ENCODE measurements at places on chromosomes 12 and 14. TPM values are rescaled to one million over a fixed set of nuclear protein-coding genes. Genes with fewer than 3 reads are reported as not detected.

Gene OR4E2
- not detected for total RNA-seq

Gene KRT77
- total RNA-seq = not detected

Gene CLIP1
- total RNA-seq = 124 TPM

Gene KRT3
- total RNA-seq = not detected

Gene SMCO2
- not detected for total RNA-seq

Gene ASPG
- 92.0 TPM for total RNA-seq

Gene ACOT6
- not detected for total RNA-seq

Gene CLEC2B
- total RNA-seq = 3.9 TPM

Gene RIMBP2
- total RNA-seq = 0.31 TPM

Gene PIWIL1
- not detected for total RNA-seq

Gene PCNX4
- total RNA-seq = 30.4 TPM

Gene GOLT1B
- total RNA-seq = 24.9 TPM

Gene RASAL1
- not detected for total RNA-seq

Gene HOXC12
- total RNA-seq = not detected

Gene VRTN
- total RNA-seq = not detected

Gene DICER1
- total RNA-seq = 29.4 TPM

Gene IAPP
- not detected for total RNA-seq

Gene CCDC175
- total RNA-seq = not detected

DNA sequence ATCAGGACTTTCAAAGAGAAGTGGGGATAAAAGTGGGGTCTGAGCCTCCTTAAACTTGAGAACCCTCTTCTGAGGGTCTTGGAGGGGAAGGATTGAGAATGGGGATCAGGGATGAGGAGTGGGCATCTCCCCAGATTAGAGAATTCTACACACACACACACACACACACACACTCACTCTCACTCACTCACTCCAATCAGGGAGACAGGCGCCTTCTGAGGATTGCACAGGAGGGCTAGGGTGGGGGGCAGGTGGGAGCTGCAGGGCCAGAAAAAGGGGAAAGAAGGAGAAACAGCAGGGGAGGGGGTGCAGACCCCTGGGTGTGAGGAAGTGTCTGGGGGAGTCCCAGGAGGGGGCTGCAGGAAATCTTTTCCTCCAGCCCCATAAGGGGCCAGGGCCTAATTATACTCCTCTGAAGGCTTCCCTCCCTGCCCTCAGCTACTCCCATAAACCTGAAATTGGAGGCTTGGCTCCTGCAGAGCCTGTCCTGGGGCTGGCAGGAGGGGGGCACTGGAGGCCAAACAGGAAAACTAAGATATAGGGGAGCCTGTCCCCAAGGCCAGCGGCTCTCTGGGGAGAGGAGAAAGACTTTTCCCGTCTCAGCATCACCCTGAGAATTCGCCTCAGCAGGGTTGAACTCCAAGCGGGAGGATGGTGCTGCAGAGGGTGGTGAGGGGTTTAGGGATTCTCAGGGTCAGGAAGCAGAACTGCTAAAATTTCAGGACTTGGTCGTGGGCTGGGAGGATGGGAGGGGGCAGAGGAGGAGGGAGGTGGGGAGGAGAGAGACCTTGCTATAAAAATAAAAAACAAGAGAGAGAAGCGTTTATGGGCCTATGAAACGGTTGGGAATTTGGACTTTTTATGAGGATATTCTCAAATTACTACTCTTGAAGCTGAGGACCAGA, 1.6 kb downstream of the HOXC9 start:
- DNase-seq = no peak

- no peak for DNase-seq
Measured at GRCh38 chr12:46084666-46085631, 94.6 kb upstream of the SCAF11 start.

- peak; percentile 71 for DNase-seq
Measured at GRCh38 chr14:99809360-99809759, 16.1 kb downstream of the EML1 start.

- DNase-seq = no peak
Measured at GRCh38 chr14:104518659-104519350, 60.8 kb upstream of the C14orf180 start.

- no peak for DNase-seq
Measured at GRCh38 chr12:12180136-12180535, 86.7 kb downstream of the LRP6 start.

- DNase-seq = no peak
Measured at GRCh38 chr14:105173901-105174894, 5.6 kb upstream of the JAG2 start.

DNA sequence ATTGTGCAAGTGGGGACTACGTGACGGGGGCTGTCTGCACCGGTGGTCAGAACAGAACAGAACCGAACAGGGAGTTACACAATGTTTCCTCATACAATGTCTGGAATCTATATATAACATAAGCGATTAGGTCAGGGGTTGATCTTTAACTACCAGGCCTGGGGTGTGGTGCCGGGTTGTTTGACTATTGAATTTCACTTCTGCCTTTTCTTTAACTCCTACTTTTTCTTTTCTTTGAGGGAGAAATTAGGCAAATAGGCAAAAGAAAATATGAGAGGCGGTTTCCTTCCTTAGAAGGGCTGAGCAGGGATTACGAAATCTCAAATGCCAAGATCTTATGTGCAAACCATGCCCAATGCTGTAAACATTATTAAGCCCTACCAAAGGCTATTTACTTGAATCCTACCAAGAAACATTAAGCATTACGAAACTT, 140.3 kb downstream of the SLC38A6 start:
- no peak for DNase-seq

DNA sequence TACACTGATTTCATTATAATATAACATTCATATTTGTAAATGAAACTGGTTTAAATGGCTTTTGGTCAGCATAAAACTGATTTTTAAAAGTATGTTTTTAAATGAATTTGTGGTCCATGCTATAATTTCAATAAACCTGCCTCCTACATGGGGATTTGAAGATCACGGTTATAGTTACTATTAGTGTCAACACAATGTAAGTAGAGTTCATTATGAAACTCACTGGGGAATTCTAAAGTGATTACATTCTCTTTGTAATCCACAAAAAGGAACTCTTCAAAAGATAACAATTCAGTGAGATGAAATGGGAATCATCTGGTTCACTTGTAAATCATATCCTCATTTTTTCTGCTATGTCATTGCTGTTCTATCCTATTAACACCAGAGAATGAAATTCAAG, 204.5 kb upstream of the G2E3 start:
- no peak for DNase-seq

DNA sequence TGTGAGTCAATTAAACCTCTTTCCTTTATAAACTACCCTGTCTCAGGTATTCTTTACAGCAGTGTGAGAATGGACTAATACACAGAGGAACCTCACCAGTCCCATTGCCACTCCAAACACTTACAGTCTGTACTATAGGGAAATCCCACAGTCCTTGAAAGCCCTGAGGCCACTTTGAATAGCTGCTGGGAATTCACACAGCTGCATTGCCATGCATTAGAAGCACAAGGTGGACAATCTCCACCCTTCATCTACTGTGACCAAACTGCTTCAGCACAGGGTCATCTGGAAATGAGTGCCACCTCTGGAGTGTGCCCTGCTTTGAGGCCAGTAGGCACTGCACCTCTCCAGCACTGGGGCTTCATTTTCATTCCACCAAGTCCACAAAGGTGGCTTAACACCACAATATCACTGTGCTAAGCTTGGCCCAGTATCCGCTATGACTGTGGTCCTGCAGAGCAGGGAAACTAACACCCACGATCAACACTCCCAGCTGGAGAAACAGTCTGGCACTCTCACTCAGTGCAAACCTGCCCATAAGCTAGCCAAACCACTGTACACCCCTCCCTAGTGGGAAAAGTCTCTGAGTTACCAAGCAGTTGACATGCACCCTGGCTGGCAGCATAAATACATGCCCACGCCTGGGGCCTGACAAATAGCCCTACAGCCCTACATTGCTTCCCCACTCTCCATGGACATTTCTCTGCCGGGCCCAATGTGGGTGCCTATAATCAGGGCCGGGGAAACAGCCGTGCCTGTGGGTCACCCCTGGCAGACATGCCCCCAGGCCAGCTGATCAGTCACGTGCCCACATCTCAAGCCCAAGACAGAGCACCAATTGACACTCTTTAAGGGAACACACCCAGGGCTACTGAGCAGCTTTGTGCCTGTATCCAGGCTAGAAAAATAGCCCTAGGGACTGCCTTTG, 294.3 kb upstream of the MGAT4C start:
- no peak for DNase-seq

DNA sequence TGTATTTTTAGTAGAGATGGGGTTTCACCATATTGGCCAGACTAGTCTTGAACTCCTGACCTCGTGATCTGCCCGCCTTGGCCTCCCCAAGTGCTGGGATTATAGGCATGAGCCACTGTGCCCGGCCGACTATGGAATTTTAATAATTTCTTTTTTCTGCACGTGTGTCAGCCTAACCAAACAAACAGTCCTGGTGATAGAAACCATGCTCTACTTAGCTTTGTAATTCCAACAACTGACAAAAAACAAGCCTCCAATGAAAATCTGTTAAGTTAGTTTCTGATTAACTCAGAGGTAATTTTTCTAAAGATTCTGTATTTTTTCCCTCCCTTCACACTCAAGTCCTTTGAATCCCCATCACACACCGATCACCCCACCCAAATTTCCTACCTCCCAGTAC, 15.3 kb downstream of the COQ10A start:
- DNase-seq = no peak

- DNase-seq = no peak
Measured at GRCh38 chr12:96210376-96211055, 16.3 kb downstream of the ELK3 start.

- no peak for DNase-seq
Measured at GRCh38 chr12:74922117-74922516, 287.5 kb downstream of the KCNC2 start.

GRCh38 chr12:22234561-22234960, 99.9 kb downstream of the ST8SIA1 start:
- no peak for DNase-seq

GRCh38 chr12:116864371-116865160, 16.7 kb downstream of the HRK start:
- no peak for DNase-seq

DNA sequence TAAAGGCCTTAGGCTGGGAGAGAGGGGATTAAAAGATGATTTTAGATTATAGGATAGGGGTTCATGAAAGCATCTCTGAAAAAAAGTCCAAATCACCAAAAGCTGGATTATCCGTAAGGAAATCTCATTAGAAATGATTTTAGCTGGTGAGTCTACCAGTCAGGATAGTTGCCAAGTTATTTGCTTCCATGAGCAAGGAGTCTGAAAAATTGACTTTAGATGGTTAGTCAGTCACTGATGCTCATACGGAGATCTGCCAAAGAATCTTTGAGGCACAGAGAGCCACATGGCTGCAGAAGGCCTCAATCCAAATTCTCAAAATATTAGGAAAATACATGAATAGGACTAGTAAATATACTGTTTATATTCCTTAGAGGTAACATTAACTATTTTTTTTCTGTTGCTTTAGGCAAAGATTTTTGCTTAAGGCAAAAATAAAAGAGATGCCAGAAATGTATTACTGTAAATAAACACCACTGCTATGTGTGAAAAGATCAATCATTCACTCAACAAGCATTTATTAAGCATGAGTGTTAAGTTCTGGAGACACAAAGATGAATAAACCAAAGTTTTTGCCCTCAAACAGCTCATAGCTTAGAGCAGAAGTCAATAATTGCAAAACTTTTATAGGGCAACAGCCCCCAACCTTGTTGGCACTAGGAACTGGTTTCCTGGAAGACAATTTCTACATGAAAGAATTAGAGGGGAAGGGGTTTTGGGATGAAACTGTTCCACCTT, 105.2 kb downstream of the BBS10 start:
- no peak for DNase-seq

DNA sequence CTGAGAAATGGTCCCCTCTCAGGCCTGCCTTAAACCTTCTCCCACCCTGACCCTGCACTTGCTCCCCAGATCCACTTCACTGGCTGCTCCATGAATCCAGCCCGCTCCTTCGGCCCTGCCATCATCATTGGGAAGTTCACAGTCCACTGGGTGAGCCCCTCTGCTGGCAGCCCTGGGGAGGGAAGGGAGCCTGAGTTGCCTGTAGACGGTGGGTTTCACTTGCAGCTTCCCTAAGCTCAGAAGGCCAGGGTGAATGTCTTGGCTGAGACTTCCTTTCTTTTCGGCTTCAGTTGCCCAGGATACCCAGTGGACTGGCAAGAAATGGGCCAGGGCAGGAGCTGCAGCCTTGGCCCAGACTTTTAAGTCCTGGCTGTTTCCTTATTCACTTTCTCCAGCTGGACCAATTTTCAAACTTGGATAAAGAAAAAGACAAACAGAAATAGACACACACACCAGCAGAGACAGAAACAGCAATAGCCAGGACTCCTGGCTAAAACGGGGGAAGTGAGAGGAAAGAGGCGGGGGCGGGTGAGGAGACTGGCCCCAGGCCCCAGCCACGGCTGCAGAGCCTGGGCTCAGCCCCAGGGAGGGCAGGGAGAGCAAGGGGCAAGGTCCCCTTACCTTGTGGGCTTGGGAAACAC, 2.0 kb downstream of the AQP6 start:
- DNase-seq = no peak

GRCh38 chr12:91249054-91249453, 66.4 kb upstream of the DCN start:
- DNase-seq = no peak

GRCh38 chr12:15201456-15201855, 19.8 kb downstream of the RERG start:
- no peak for DNase-seq

DNA sequence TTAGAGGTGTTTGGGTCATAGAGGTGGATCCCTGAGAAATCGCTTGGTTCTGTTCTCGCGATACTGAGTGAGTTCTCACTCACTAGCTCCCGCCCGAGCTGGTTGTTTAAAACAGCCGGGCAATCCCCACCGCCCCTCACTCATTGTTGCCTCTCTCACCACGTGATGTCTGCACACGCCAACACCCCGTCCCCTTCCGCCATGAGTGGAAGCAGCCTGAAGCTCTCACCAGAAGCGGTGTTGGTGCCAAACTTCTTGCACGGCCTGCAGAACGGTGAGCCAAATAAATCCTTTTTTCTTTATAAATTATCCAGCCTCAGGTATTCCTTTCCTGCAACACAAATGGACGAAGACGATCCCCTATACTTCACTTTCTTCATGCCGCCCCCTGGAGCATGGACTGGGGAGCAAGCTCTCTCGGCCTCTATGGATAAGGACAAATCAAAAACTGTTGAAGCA, 45.4 kb upstream of the CCND2 start:
- no peak for DNase-seq

- no peak for DNase-seq
Measured at GRCh38 chr14:96423446-96424108, 31.6 kb downstream of the AK7 start.

DNA sequence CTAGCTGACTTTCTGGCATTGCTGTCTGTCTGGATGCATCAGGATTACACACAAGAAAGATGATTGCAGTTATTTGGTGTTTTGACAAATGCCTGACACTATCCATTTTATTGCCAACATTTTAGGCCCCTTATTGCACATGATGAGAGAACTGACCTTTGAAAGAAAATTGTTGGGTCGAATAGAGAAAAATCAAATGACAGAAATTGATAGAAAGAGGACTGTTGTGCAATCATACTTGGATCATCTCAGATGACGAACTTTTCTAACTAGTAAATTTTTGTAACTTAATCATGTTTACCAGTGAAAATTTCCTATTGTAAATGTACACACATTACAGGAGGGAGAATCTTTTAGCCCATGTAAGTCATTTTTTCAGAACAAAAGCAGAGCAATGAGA, 251.5 kb upstream of the USP15 start:
- no peak for DNase-seq

All from left cardiac atrium (tissue), 4 donors.